ENCODE measurements at places on chromosomes 6 and 20.

GRCh38 chr6:41274256-41274655 is 12.2 kb downstream of the TREM1 start:
- no peak for DNase-seq

DNA sequence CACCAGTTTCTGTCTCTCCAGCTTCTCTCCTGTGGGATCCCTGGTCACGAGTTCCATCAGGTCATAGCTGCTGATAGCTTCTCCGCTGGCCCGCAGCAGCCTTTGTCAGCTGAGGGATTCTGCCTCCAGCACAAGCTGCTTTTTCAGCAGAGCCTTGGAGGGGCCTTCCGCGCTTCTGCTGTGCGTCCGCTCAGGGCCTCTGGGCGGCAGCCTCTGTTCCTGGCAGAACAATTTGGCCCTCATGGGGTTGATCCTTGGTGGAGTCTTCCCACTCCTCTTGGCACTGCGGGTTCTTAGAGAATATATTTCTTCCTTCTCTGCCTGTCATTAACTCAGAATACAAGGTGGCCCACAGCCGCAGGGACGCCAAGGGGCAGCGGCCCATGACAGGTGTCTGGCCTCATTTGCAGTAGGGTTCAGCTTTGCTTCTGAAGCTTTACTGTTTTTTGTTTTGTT is 158.8 kb downstream of the DTNBP1 start:
- DNase-seq: no peak

- DNase-seq: no peak
Observed at GRCh38 chr6:164227952-164228522, 813.5 kb downstream of the QKI start.

GRCh38 chr6:15623276-15624116 is 39.3 kb downstream of the DTNBP1 start:
- peak; percentile 36 for DNase-seq
